Osteoblast (primary cell): ENCODE measurements at places on chromosomes 2 and 18. TPM values are rescaled to one million over a fixed set of nuclear protein-coding genes. Genes with fewer than 3 reads are reported as not detected.

DNA sequence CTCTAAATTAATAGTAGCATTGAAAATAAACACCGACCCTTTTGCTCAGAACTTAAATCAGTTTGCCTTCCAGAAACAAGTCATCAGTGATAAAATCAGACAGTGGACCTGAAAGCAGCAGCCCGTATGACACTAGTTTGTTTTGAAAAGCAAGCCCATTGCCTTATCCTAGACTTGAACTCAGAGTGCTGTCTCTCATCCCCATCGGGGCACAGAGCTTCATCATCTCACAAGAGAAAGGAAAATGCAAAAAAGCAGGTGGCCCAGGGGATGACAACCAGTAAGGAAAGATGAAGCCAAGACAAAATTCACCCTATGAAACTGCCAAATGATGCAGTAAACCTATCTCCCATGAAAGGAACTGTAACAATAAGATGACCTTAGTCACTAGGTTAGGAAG is 71.2 kb downstream of the CERKL start:
- DNase-seq = no peak

- DNase-seq = no peak
These were observed 35.2 kb upstream of the NAPG start for GRCh38 chr18:10490401-10491165.

GRCh38 chr18:3704556-3705344 is 254.8 kb downstream of the TGIF1 start:
- no peak for DNase-seq

- no peak for DNase-seq
These were observed 449.2 kb upstream of the TNP1 start for GRCh38 chr2:217309056-217309455.

DNA sequence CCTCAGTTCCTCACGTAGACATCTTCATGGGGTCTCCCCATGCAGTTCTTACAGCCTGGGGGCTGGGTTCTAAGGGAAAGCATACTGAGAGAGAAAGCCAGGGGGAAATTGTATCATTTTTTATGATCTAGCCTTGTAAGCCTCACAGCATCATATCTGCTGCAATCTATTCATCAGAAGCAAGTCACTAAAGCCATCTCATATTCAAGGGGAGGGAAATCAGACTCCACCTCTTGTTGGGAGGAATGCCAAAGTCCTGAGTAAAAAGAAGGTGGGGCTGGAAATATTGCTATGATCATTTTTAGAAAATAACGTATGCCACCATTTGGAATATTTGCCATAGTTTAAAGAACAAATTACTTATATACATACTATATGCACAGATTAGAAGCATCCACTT is 304.6 kb downstream of the TXNL1 start:
- DNase-seq = no peak

GRCh38 chr18:37393945-37394609 is 171.5 kb downstream of the CELF4 start:
- DNase-seq = peak; percentile 98

- peak; percentile 75 for DNase-seq
These were observed 22.3 kb downstream of the DOK1 start for GRCh38 chr2:74576863-74577229.

DNA sequence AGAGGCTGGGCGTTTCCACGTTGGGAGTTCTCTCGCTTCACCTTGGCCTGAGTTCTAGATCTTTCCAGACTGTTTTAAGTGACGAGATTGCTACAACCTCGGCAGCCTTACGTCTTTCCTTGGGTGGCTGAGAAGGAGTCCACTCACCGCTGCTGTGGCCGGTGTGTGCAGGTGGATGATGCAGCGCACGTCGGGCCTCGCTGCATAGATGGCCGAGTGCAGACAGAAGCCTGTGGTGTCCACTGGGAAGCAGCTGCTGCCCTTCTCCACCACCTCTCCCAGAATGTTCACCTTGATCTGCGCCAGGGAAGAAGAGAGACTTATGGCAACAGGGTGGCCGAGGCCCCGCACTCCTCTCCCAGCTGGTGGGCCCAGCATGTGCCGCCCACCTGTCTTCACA is 75.7 kb downstream of the ADD2 start:
- no peak for DNase-seq

GRCh38 chr2:171718720-171719119 is 31.5 kb downstream of the DYNC1I2 start:
- DNase-seq = no peak

- DNase-seq = peak; percentile 95
These were observed 263.8 kb downstream of the PHLPP1 start for GRCh38 chr18:62979176-62979575.

- DNase-seq = no peak
These were observed 58.7 kb downstream of the RBKS start for GRCh38 chr2:27831279-27832050.

- DNase-seq = peak; percentile 88
These were observed 4.6 kb downstream of the B3GNT7 start for GRCh38 chr2:231399853-231400680.

- DNase-seq = peak; percentile 91
These were observed 157.2 kb downstream of the MIB1 start for GRCh38 chr18:21897811-21898210.

DNA sequence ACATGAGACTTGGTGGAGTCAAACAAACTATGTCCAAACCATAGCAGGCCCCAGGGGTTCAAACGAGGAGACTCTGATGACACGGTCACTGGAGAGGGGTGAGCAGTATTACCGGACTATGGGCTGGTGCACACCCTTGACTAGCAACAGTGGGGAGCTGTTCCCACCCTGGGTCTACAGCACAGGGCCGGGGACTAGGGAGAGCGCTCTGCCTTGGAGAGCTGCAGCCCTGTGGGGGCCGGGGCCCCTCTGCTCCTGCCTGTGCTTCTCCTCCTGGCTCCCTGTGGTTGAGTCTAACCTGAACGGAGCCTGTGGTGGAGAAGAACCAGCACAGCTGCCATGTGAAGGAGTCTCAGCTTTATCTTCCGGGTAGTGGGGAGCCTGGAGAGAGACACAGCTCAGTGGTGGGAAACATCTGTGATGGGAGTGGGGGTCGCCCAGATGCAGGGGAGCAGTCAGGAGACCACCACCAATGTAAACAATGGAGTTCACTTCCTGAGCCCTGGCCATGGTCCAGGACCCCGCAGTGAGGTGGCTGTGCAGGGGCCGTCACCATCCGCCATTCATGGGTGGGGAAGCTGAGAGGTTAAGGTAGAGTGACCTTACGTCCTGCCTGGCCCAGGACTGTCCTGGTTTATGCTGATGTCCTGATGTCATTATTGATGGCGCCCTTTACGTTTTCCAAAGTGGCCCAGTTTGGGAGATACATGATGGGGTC is 195.7 kb upstream of the TWIST2 start:
- DNase-seq = no peak

DNA sequence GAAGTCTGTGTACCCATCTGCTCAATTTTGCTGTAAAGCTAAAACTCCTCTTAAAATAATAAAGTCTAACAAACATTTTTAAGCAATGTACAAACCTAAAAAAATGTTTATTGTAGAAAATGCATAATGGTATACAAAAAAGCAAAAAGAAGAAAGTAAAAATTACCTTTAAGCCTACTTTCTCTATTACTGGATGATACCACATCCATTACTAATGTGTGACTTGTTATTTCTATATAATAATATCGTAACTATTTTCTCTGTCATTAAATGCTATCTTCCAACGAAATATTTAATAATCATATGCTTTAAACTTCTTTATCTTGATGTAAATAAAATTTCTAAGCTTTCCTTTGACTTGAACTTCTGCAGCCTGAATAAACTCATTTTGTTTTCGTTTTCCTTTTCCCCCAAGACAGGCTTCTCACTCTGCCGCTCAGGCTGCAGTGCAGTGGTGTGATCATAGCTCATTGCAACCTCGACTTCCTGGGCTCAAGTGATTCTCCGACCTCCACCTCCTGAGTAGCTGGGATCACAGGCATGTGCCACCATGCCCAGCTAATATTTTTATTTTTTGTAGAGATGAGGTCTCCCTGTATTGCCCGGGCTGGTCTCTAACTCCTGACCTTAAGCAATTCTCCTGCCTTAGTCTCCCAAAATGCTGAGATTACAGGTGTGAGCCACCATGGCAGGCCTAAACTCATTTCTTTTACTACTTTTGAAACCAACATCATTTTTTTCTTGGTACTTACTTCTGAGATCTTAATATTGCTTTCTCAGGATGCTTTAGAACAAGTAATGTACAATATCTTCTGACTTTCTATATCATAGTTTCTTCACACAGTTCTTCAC is 18.1 kb upstream of the DNAH7 start:
- DNase-seq = no peak

GRCh38 chr18:73952296-73952946 is 195.2 kb downstream of the FBXO15 start:
- DNase-seq = peak; percentile 37

- DNase-seq = no peak
These were observed 317.3 kb upstream of the THUMPD2 start for GRCh38 chr2:40096360-40096759.

- no peak for DNase-seq
These were observed 22.4 kb upstream of the MSGN1 start for GRCh38 chr2:17793803-17794354.

GRCh38 chr18:57026316-57026715 is 120.6 kb upstream of the BOD1L2 start:
- DNase-seq = no peak

DNA sequence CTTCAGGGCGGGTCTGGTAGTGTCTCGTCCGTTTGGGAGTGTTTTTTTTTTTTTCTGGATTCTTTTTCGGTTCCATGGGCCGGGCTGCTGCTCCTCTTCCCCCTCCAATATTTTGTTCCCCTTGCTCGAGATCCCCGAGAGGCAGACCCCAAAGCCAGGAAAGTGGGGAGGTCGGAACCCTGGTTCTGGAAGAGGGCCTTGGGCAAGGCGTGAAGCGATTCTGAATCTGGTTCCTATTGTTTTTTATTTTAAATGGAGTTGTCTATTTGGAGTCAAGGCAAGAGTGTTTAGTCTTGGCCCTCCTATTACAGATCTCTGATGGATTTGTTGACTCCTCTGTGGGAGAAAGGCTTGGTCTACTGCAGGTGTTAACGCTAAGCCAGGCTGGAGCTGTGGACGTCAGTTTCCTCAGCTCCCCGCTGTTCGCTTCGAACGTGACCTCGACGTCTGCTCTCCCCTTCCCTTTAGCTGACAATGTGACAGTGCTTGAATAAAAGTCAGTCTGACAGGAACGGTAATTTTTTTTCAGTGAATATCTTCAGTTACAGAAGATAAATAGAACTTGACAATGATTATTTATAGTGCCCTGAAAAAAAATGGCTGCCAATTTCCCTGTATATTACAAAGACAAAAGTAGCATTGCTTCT is 683 bp upstream of the DNAJC27 start:
- DNase-seq = peak; percentile 69

GRCh38 chr2:29009711-29010677 is 28.9 kb downstream of the TOGARAM2 start:
- DNase-seq = no peak

- no peak for DNase-seq
These were observed 42.0 kb downstream of the ALPK2 start for GRCh38 chr18:58586886-58587285.

DNA sequence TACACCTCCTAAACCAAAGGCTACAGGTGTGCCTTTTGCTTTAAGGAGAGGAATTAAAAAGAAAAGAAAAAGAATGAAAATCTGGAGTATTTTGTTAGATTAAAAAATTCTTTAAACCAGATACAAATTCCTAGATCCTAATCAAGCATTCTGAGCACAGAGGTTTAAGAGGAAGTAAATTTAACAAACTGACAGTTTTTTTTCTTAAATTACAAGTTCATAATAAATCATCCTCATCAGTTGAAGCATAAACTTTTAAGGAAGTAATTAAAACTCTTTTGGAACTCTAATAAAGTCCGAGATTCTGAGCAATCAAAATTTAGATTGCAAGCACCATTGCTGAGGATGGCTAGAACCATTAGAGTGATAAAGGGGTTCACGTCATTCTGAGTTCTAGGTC is 75.1 kb downstream of the POLE4 start:
- no peak for DNase-seq

DNA sequence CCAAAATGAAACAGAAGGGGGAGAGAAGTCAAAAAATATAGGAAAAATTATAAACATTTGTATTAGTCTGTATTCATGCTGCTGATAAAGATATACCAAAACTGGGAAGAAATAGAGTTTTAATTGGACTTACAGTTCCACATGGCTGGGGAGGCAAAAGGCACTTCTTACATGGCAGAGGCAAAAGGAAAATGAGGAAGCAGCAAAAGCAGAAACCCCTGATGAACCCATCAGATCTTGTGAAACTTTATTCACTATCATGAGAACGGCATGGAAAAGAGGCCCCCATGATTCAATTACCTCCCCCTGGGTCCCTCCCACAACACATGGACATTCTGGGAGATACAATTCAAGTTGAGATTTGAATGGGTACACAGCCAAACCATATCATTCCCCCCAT is 79.1 kb downstream of the ZRANB3 start:
- no peak for DNase-seq

GRCh38 chr18:70390371-70391090 is 101.7 kb downstream of the SOCS6 start:
- DNase-seq = peak; percentile 86

DNA sequence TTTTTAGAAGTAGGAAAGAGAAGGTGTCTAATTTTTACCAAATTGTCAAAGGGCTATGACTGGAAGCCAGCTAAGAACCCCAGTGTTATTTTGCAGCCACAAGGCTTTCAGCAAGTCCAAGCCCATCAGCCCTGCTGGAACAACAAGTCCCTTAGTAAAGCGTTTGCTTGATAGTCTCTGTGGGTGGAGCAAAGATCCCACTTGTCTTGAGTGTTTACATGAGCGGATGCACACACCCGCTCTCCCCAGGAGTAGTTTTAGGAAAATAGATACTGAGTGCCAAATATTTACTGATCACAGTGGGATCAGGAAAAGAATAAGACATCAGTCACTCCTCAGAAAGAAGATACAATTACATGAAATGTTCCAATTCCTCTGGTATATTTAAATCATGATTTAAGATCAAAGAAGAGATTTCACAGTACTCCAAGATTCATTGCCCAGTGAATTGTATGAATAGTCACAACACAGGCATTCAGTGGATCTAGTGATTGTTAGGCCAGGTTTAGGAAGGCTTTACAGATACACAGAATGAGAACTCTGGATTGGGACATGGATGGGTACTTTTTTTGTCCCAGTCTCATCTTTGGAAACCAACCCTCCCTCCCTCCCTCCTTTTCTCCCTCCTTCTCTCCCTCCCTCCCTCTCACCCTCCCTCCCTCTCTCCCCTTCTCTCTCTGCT is 514.9 kb downstream of the PTPRM start:
- no peak for DNase-seq

- DNase-seq = no peak
These were observed 301.6 kb upstream of the GULP1 start for GRCh38 chr2:187989925-187990623.

GALR1 gene
- total RNA-seq = not detected in 2 replicates

LRP2 gene
- not detected in 2 replicates for total RNA-seq

CDCA7 gene
- 0.59 and 1.1 TPM in 2 replicates for total RNA-seq

FAP gene
- total RNA-seq = 464 and 582 TPM in 2 replicates

DIPK1C gene
- not detected in 2 replicates for total RNA-seq

FBXO15 gene
- 0.29 and 0.36 TPM in 2 replicates for total RNA-seq

PRKCE gene
- total RNA-seq = 13.6 and 22.1 TPM in 2 replicates

ANKRD30BL gene
- total RNA-seq = 0.29 TPM in 1 of 2 replicates, not detected in the other

CELF4 gene
- not detected in 2 replicates for total RNA-seq

SPEG gene
- 24.2 and 26.4 TPM in 2 replicates for total RNA-seq

DIS3L2 gene
- 21.2 and 28.2 TPM in 2 replicates for total RNA-seq

REG3A gene
- total RNA-seq = not detected in 2 replicates

DPP4 gene
- 192 and 256 TPM in 2 replicates for total RNA-seq

KIF5C gene
- total RNA-seq = 0.29 and 0.36 TPM in 2 replicates
